Putamen (tissue), 1 donor: ENCODE measurements at places on chromosomes 7 and 10.

DNA sequence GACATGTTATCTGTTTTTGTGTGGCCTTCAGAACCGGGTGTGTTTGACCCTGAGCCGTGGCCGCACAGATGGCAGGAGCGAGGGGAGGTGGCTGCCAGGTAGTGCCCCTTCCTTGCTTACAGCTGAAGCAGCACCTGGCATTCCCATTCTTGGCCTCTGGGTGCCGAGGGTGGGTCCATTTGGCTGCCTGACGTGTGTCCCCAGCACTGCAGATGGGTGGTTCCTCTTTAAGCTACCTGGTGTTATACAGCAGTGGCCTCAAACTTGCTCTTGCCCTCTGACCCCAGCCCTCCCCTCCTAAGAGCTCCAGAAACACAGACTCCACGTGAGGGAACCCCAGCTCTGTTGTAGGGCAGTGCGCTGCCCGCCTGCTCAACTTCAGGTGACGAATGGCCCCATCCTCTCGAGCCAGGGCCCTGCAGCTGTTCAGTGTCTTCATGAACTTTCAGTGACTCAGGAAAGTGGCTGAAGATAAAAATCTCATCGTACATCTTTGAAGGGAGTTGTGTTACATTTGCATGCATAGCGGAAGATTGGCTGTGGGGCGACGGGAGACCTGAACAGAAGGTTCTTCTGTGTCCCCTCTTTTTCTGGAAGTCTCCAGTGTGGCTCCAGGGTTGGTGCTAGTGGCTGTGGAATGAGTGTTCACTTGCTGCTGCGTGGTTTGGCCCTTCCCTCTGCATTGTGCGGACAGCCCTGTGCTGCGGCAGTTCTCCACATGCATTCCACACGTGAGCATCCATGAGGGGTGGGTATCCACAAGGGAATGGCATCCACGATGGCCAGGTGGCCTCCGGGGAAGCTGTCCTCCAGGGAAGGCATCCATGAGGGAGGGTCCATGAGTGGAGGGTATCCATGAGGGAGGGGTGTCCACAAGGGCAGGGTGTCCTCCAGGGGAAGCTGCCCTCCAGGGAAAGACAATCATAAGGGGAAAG is 91.6 kb downstream of the INPP5A start:
- no peak for DNase-seq

DNA sequence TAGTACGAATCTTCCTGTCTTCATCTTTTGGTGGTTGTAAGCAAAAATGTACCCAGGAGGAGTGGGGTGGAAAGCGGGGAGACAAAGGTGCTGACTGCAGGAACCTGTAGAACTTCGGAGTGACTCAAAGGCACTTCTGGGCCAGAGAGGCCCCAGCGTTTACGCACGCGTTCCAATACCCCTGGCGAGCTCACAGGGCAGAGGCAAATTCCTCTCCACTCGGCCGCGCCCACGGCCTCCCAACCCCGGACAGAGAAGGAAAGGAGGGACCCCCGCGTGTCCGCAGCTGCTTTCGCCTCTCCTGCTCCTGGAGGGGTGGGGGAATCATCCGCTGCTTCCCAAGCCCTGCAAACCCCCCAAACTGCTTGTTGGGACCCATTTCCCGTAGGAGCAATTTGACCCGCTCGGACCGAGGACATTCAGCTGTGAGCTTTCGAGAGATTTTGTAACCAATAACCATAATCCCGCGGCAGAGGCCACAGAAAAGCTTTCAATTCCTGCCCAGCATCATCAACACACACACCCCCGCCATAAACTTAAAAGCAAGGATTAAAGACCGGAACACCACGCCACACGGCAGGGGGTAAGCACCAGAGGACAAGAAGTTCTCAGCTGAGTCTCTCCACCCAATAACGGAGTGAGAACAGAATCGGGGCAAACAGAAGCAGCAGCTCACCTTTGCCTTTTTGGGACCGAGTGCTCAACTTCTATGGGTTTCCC is 2.3 kb downstream of the IGF2BP3 start:
- no peak for DNase-seq

- DNase-seq = no peak
Measured at GRCh38 chr10:44557596-44558191, 172.8 kb upstream of the CXCL12 start.

DNA sequence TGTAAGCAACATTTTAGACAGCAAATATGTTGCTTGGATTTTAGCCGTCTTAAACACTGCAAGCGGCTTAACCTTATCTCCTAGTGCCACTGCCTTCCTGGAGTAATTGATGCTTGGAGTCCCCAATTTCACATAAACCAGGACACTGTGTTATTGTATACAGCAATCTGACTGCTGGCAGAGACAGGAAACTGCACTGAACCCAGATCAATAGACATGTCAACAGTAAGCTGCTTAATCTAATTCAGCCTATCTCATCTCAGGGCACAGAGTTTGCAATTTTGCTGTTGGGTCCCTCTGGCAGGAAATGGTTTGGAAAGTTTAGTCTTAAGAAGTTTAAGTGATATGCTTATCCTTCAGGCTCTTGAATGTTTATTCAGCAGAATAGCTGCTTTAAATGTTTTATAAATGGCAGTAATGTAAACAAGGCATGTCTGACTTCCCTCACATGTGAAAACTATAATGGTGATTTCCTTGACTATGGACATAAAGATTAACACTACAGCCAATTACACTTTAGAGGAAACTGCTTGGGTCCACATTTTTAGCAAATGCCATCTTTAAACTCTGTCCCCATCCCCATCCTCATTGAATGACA is 598.6 kb downstream of the PARD3 start:
- no peak for DNase-seq

DNA sequence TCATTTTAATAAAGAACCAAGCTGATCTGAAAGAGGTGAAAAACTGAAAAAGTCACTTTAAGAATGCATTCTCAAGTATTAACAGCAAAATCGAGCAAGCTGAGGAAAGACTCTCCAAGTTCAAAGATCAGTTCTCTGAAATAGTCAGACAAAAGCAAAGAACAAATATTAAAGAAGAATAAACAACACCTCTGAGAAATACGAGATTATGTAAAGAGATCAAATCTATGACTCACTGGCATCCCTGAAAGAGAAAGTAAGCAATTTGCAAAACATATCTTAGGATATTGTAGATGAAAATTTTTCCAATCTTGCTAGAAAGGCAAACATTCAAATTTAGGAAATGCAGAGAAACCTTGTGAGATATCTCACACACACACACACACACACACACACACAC is 138.4 kb upstream of the HGF start:
- DNase-seq = no peak

- DNase-seq = no peak
Measured at GRCh38 chr7:128676665-128677064, 4.6 kb downstream of the GARIN1A start.

DNA sequence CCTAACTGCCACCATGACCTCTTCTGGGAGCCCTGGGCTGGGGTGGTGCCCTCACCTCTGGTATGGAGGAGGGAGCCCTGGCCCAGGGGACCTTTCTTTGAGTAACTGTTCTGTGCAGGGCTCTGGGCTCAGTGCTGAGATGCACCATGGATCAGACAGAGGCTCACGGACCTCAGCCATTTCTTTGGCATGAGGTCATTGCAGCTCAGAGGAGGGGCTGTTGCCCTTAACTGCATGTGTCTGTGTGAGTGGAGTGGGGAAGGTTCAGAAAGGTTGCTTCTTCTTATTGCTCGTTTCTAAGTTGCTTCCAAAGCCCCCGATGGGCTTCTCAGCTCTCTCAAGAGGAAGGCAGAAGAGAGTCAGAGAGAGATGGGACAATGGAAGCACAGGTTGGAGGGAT is 233.9 kb downstream of the RPS24 start:
- no peak for DNase-seq

DNA sequence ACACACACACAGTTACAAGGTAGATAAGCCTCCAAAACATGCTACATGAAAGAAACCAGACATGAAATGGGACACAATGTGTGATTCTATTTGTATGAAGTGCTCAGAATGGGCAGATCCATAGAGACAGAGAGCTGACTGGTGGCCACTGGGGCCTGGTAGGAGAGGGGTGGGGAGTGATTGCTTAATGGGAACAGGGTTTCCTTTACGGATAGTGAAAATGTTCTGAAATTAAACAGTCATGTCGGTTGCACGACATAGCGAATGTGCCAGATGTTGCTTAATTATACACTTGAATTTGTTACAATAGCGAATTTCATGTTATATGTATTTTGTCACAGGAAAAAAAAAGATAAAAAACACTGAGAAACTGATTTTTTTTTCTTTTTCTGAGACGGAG is 122.3 kb downstream of the SPDYE5 start:
- DNase-seq = no peak

- no peak for DNase-seq
Measured at GRCh38 chr7:134351424-134351823, 34.7 kb upstream of the SLC35B4 start.

GRCh38 chr7:90710466-90710850 is 114.3 kb downstream of the CDK14 start:
- no peak for DNase-seq

DNA sequence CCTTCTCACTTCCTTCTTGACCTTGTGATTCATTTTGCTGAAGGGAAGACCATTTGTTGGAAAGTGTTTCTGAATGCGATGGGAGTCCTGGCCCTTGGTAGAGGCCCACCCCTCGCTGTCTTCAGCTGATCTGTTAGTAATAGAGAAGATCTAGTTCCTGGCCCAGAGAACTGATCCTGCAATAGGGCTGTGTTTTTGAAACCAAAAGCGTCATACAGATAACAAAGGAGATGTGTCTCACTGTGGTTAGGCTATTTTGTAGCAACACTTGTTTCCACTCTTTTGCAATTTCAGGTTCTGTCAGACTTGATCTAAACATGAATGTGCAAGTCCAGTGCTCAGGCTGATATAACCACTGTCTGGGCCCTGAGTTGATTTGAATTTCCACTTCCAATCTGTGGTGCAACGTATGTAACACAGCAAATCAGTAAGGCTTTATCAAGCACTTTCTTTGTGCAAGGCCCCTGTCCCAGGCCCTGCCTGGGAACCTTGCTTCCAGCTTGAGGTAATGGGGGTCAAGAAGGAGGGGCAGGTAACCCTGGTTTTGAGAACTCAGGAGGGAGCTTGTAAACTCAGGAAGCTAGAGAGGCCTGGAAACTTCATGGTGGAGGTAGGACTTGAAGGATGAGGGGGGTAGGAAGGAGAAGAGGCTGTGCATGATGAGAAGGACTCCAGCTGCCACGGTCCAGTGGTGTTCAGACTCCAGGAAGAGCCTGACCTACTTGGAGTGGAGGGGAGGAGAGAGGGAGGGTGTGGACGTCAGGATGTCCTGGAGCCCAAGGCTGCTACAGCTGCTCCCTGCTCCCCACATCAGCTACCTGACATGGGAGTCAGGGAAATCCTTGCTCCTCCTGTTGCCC is 42.2 kb upstream of the SRGN start:
- no peak for DNase-seq

- DNase-seq = no peak
Measured at GRCh38 chr10:128063736-128064107, 62.5 kb downstream of the MKI67 start.

GRCh38 chr10:16231176-16231575 is 205.6 kb upstream of the PTER start:
- no peak for DNase-seq

DNA sequence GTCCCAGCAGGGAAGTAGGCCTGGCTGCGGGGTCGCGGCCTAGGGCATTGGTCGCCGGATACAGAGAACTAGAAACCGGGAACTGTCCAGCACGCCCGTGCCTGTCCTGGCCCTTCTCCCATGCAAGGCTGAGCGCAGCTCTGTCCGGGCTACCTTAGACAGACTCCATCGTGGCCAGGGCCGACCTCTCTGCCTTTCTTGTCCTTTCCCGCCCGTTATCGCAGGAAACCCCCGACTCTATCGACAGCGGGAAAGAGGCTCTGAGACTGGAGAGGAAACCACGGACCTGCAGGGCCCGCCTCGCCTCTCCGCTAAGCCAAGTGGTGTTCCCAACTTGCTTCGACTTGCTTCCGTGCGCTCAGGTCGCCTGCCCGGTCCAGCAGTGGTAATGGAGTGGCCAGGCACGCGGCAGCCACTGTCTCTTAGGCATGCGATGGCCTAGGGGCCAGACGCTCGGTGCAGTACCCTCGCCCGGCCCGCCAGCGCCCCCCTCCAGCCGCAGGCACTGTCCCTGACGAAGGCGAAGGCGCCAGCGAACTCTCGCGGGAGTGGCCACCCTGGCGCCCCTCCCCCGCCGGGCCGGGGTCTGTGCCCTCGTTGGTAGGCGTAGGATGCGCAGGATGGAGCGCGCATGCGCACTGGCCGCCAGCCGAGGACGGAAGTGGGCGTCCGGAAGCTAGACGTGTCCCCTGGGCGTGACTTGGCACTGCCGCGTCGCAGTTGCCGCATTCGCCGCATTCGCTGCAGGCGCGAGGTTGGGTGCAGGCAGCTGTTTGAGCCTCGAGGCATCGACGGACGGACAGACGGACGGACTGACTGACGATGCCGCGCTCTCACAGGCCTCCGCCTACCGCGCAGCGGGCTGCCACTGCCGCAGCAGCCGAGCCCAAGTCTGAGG is 54.4 kb downstream of the MCMBP start:
- DNase-seq = peak; percentile 64

DNA sequence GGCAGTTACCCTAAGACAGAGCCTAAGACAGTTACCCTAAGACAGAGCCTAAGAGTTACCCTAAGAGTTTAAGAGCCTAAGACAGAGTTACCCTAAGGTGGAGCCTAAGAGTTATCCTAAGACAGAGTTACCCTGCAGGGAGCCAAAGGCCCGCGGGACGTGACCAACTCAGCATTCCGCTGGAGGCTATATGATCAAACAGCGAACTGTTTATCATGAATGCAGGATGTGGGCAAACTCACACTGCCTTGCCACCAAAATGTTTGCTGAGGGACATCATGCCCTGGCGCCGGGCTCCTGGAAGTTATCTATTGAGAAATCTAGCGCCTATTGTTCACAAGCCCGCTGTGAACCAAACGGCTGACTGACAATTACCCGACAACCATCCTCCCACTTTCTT is 49.9 kb downstream of the BLVRA start:
- no peak for DNase-seq

DNA sequence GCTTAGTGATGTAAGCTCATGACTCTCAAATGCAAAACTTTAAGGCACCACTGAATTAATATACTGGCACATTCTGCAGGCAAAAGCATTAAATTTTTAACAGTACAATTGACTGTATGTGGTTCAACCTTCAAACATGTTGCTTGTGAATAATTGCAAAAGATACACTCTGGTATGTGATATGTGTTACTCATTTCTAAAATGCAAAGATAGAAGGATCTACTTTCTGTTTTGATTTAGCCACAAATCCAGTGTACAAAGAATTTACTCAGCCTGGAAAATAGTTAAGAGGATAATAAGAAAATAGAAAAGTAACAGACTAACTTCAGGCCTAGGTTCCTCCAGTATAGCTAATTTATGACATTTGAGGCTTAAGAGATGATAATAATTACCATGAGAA is 66.6 kb upstream of the NOBOX start:
- DNase-seq = no peak
